ENCODE measurements at places on chromosomes 5 and 9.

DNA sequence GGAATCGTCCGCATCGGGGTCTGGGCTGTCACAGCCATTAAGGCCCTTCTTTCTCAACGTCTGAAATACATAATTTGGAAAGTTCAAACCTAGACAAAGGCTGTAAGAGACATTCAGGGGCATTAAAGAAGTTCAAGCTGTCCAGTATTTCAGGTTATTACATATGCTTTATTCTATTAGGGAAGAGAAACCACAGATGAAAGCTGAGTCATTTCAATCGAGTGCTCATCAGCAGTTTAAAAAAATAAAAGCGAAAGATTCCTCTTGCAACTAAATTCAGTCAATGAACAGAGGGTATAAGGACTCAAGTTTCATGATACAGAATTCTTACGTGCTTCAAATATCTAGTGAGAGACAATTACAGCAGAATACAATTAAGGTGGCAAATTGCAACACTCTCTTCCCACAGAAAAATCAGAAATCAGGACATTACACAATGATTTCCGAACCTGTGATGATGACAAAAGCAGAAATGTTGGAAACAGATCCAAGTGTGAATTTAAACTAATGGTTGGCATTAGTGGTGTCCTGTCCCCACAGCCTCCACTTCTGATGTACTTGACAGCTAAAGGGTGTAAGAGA is 121.6 kb downstream of the MEF2C start:
- no peak for DNase-seq

- DNase-seq = no peak
Observed at GRCh38 chr5:92836855-92837755, 743.9 kb downstream of the NR2F1-AS1 start.

- DNase-seq = no peak
Observed at GRCh38 chr5:148145916-148146315, 22.4 kb upstream of the SPINK14 start.

GRCh38 chr5:40410231-40410861 is 269.4 kb upstream of the PTGER4 start:
- DNase-seq = peak; percentile 37

GRCh38 chr5:30100929-30101328 is 1092.6 kb upstream of the CDH6 start:
- DNase-seq = no peak

DNA sequence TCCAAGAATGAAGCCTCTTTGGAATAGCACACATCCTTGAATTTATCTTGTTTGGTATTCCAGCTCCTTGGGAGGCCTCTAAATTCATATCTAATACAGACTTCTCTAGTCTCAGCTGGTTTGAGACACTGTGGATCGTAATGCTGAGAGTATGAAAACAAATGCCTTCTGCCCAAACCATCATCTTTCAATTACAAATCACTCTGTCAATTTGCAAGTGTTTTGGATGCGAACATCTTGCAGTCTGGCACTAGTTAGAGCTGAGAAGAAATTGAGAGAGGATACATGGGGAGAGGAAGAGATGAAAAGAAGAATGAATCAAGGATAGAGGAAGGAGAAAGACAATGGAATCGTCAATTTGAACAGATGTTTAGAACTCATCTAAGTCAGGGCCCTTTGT is 342.6 kb downstream of the ASTN2 start:
- no peak for DNase-seq

GRCh38 chr9:33151007-33151557 is 16.1 kb downstream of the B4GALT1 start:
- DNase-seq = no peak

GRCh38 chr5:98954392-98955028 is 25.7 kb upstream of the CHD1 start:
- DNase-seq = no peak

GRCh38 chr9:129569502-129570449 is 51.1 kb downstream of the C9orf50 start:
- DNase-seq = no peak

- DNase-seq = no peak
Observed at GRCh38 chr5:113713051-113713450, 199.6 kb downstream of the YTHDC2 start.

- no peak for DNase-seq
Observed at GRCh38 chr5:100852988-100853449, 50.1 kb downstream of the ST8SIA4 start.

DNA sequence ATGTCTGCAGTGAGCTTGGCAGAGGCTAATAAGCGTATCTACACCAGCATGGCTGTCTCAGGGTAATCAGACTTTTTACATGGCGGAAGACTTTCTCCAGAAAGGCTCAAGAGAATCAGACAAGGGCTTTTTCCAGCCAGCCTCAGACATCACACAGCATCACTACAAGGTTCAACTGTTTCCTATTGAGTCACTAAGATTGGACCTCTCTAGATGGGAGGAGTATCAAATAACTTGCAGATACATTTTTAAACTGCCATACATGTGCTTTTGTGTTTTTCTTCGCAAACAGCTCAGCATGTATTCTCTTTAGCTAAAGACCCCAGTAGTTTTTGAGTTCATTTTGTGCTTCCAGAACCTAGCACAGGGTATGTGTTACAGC is 22.9 kb upstream of the PIK3R1 start:
- no peak for DNase-seq

DNA sequence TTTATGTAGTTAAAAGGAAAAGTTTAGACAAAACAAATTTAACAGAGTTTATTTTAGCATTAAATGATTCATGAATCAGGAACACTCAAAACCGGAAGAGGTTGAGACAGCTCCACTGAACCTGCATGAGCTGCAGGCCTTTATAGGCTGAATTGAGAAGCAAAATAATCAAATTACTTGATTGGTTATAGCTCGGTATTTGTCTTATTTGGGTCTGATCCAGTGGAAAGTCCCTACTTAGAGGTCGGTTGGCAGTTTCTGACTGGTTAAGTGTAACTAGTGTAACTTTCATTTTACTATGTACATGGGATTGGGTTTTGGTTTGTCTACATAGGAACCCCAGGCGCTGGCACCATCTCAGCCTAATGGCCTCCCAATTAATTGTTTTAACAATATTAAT is 74.1 kb upstream of the PIK3R1 start:
- DNase-seq = no peak

GRCh38 chr5:136740228-136740627 is 374.9 kb upstream of the TRPC7 start:
- no peak for DNase-seq

DNA sequence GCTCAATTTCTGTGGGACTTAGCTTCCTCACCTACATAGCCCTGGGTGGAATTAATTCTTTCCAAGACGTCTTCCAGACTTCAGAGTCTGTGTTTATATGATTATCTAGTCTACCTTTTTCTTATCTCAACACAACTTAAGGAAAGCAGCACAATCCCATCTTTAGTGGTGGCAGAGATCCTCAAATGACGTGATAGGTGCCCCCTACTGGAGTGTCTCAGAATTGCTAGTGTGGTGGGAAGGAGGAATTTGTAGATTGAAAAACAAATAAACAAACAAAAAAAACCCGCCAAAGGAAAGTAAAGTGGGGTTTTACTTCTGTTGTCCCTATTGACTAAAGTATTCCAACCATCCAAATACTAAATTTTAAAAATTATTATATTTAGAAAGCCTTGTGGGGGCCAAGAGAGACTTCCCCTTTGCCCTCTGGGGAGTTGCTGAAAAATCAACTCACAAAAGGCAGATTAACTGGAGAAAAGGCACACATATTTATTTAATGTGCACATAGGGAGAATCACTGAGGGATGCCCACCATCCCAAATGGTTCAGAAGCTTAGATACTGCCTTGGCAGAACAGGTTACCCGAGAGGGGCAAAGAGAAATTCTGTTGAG is 283.3 kb downstream of the TMEM167A start:
- no peak for DNase-seq

Data from activated naive CD4-positive, alpha-beta T cell (primary cell).